ENCODE measurements at places on chromosomes 4 and X. TPM values are rescaled to one million over a fixed set of nuclear protein-coding genes. Genes with fewer than 3 reads are reported as not detected.

SPATA4 gene
- not detected for total RNA-seq

PAGE4 gene
- total RNA-seq, result not detected

GRCh38 chr4:52550186-52550585 lies 108.9 kb downstream of the USP46 start:
- no peak for DNase-seq

DNA sequence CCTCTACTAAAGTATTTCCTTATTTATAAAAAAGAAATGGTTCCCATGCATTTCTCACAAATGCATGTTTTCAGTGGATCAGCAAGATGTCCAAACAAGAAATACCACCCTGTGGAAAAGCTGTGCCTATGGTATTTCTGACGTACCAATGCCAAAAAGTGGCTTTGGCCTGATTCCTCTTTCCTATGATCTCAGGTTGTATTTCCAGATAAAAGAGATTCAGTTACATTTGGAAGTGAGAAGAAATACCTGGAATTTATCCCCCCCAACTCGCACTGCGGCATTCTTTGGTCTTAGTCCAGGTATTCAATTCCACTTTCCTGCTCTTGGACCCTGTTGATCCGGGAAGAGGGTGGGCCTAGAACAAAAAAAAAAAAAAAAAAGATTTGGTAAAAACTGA lies 815.9 kb upstream of the FRG1 start:
- DNase-seq, result no peak

PCDH11X gene
- total RNA-seq, result 0.03 TPM

DNA sequence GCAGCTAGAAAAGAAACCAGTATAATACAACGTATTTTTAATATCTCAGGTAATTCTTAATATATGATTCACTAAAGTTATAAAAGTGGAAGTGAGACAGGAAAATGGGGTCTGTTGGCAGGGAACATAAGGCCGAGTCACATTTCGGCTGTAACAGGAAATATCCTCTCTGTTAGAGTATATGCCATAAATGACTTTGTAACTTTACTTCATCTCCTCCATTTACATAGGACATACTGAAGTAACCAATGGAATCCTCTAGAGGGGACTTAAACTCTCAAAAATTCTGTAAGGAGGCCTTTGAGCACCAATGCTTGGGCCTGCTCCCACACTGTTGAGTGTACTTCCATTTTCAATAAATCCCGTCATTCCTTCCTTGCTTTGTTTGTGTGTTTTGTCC lies 71.3 kb downstream of the ANKRD17 start:
- no peak for DNase-seq

GATA1 gene
- total RNA-seq, result not detected

USP17L10 gene
- total RNA-seq, result not detected

DNA sequence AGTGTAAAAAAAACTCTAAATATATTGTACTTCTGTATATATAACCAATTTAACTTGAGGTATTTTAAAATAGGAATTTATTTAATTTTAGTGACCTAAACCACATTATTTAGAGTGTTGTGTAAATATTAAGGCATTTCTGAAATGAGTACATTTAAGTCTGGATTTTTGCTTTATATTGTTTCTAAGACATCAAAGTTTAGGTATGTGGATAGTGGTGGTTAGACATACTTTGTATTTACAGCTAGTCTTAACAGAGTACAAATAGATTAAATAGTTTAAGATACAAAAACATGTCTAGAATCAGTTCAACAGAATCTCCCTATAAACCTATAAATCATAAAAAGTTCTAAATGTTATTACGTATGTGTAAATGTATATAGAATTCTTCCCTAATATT lies 588.5 kb downstream of the TRIML1 start:
- DNase-seq, result no peak

DNA sequence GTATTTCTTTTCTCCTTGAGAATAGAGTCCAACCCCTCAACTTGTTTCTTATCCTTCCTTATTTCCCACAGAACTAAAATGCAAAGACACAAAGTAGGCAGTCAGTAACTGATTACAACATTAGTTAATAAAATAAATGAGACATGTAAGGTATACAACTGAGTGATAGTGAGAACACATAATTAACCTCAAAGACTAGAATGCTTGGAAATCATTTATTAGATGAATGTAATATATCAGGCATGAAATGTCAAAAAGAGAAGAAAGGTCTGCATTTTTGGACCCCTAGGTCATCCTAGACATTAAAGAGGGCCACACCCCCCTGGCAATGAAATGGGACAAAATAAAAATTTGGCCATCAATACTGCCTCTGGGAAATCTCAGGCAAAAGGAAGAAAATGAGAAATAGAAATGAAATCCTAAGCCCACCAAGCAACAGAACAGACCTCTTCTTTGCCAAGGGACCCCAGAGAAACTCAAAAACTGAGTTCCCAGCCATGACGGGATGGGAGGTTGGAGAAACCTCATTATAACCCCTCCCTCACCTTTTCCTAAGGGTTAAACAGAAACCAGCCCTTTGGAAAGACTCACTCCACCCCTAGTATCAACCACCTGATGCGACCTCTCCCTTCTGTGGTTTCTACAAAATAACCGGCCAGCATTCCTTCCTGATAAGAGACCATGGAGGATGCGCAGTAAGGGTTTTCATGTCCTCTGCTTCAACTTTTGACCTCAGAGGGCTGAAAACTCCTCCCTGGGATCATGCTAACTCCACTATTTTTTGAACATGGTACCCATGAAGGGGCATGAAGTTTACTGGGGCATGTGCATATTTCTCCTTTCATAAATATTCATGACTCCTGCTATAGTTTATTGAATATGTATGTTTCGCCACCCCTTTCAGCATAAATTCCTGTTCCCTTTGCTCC lies 90.0 kb upstream of the EXOC1L start:
- peak; percentile 80 for DNase-seq

DNA sequence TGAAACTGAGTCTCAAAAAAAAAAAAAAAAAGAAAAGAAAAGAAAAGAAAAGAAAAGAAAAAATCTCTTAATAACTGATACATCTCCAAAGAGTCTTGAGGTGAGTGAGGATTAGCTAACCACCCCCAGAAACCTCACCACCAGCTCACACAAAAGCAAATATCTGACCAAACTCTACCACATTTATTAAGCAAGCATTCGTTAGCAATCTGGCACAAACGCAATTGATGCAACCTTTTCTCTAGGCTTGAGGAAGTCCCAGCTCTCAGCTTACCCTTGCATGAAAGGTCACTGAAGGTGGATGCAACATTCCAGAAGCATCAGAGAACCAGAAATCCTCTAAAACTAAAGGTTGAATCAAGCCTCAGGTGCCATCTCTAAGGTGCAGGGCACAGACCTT lies 231.9 kb upstream of the BCOR start:
- DNase-seq, result no peak

GRCh38 chr4:185358514-185358913 lies 37.2 kb downstream of the LRP2BP start:
- peak; percentile 27 for DNase-seq

GRCh38 chr4:134533068-134533467 lies 331.5 kb upstream of the PABPC4L start:
- no peak for DNase-seq

DNA sequence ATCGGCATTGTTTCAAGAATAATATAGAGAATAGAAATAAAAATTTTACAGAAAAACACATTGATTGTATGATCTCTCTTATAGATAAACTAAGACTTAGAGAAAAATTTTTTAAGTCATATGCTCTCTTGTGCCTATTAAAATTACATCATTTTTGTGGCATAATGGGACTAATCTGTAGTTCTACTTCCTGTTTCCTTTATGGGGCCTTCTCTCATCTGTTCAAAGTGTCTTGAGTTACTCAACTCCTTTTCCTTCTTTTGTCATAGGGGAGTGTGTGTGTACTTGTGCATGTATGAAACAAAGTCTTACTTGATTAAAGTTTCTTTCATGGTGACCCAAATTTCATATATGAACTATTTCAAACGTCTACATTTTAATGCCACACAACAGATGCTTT lies 1448.9 kb upstream of the TENM3 start:
- no peak for DNase-seq

PDGFC gene
- 120 TPM for total RNA-seq

DNA sequence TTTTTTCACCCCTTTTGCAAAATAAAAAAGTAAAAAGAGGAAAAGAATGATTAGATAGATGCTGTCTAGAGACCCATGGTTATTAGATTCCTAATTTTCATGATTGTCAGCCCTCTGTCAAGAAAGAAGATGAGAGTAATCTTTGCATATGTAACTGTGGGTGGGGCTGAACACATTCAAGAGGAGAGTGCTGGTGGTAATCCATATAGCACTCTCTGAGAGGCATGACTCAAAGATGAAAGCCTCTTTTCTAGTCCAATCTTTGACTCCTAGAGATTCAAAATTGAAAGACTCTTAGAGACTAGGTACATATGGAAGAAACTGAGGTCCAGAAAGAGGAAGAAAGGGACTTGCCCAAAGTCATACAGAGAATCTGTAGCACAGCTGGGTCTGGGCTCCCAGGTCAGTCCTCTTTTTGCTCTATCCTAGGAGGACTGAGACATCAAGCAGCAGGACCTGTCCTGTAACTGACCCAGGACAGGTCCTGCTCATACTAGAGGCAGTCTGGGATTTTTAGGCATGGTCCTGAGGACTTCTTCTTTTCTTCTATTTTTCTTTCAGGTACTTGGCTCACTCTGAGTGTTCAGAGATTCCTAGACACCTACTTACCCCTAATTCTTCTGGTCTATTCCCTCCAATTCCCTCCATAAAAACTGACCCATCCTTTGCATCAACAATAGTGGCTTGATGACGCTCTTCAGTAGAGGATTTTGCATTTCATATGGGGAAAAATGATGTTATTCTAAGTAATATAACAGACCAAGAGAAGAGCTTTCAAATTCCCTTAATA lies 23.8 kb downstream of the VSIG4 start:
- DNase-seq, result no peak

DNA sequence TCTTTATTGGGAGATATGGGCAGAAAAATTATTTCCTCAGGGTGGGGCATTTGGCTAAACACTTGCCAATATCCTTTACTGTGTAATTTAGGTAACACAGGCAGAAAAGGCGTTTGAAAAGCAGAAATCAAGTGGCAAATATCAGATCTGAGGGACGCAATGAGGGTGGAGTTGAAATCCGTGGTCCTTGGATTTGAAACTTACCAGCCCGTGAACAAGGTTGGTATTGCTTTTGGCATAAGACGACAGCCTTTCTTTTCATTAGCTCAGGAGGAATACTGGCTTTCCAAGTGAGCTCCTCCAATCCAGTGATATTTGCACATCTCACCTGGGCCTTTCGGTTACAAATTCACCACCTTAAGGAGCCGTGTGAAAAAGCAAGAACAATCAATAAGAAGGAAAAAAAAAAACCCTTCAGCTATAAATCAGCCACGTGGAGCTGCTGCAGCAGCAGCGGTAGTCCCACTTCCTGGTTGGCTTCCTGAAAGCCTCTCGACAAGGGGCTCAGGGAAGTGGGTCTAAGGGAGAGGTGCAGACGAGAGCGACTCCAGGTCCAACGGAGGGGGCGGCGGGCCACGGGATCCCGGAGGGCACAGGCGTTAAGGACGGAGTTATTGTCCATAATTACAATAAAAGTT lies 734 bp upstream of the GALNT7 start:
- peak; percentile 81 for DNase-seq

- no peak for DNase-seq
These were observed 313.0 kb downstream of the AFF2 start for GRCh38 chrX:148813422-148813821.

DNA sequence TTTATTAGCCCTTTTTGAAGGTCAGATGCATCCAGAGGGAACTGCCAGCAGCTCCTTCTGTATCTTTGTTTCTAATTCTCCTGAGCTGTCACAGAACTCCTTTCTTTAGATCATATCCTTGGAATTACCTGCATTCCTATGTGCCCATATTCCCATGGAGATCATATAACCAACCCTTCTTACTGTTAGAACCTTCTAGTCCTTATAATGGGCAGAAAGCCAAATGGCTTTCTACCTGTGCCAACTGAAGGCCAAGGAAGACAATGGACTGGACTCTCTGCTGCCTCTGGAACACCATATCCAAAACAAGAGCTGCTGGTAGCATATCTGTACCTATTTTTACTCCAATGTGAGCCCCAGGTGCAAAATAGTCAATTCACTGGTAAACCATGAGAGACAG lies 60.7 kb downstream of the TBC1D9 start:
- no peak for DNase-seq

CFP gene
- not detected for total RNA-seq

- no peak for DNase-seq
These were observed 108.4 kb downstream of the KLHL8 start for GRCh38 chr4:87112063-87112462.

DNA sequence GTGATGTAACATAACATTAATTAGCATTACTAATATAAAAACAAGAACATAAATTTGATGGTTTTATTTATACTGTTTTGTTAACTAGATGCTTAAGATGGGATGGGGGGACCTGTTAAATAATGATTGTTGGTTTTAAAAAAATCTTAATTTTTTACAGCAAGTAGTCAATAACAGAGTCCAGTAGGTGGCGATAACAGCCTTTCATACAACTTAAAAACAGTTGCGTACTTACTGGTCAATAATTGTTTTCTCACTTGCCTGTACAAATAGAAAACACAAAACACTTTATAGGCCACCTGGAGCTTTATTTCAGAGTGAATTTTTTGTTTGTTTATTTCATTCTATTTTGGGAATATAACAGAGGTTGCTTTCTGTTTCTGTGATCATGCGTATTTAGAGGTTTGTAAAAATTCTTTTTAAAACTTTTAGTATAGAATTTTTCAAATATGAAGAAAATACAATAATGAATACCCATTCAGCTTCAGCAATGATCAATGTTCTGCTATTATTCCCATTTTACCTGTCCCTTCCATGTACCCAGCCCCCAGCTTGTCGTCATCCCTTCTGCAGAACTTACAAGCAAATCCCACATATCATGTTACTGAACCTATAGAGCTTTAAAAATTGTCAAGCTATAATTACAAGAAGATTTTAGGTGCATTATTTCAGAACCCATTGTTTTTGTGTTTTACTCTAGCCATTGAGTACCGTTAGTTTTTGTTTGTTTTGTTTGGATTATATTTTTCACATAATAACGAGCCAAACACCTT lies 97.1 kb downstream of the MRPL1 start:
- peak; percentile 19 for DNase-seq

GAK gene
- total RNA-seq, result 51.0 TPM

DNA sequence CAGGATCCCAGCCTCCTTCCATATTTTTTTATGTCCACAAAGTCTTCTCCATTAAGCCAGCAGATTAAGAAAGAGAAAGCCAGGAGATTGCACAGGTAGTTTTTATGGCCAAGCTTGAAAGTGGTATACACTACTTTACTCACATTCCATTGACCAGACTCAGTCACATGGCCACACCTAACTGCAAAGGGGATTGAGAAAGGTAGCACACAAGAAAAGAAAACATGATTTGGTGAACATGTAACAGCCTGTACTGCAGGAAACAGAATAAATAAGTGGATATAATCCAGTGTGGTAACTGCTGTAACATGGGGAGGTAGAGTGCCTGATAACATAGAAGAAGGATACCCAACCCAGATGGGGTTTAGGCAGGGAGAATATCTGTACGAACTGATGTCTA lies 43.9 kb downstream of the HOPX start:
- DNase-seq, result no peak

P2RY10 gene
- total RNA-seq, result not detected

GRCh38 chrX:16786791-16787735 lies 797 bp downstream of the TXLNG start:
- no peak for DNase-seq

GRCh38 chr4:145107126-145107525 lies 9.0 kb downstream of the ABCE1 start:
- DNase-seq, result no peak
